DND-41 (cell line): ENCODE measurements at places on chromosomes 16 and 17.

DNA sequence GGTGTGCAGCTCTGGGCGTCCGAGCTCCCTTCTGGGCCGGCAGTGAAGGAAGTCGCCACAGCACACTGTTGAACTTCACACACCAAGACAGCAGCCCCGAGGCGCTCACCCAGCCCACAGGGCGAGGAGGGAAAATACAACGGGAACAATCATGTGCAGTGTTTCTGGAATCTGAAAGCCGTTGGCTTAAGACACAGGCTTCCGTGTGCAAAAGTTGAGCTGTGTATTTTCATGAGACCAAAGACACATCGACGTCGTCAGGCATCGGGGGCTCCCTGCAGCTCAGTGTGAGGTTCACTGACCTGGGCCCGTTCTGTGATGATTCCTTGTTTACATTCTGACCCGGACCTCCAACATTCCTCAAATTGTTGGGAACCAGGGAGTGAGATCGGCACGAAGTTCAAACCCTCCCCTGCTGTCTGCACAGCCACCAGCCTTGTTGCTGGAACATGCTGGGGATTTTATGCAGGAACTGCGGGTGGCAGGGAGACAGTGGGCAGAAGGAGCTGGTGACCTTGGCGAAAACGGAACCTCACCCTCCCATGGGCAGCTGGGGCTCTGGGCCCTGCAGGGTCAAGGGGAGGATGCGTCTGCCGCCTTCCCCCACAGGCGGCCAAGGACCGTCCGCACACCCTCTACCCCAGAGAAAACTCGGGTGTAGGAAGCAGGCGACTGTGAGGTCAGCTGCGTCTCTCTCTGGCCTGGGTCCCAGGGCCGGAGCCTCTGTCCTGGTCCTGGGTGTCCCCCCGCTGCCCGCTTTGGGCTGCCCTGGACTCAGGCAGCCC is 72.2 kb downstream of the METRNL start:
- no peak for DNase-seq

DNA sequence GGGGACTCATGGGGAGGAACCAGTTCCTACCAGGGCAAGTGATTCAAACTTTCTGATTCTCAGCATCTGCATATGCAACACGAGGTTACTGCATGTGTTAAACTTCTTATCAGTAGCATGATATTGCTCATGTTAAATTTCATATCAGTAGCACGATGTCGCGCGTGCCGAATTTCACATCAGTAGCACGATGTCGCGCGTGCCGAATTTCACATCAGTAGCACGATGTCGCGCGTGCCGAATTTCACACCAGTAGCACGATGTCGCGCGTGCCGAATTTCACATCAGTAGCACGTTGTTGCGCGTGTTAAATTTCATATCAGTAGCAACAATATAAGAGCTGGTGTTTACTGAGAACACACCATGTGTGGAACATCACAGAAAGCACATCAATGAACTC is 221.6 kb downstream of the GSG1L start:
- DNase-seq: no peak

- DNase-seq: peak; percentile 55
Measured at GRCh38 chr17:419073-419735, 66.6 kb upstream of the RPH3AL start.

GRCh38 chr16:24541233-24541933 is 2.0 kb downstream of the RBBP6 start:
- DNase-seq: no peak

GRCh38 chr16:86367291-86368072 is 142.8 kb upstream of the FOXF1 start:
- no peak for DNase-seq

DNA sequence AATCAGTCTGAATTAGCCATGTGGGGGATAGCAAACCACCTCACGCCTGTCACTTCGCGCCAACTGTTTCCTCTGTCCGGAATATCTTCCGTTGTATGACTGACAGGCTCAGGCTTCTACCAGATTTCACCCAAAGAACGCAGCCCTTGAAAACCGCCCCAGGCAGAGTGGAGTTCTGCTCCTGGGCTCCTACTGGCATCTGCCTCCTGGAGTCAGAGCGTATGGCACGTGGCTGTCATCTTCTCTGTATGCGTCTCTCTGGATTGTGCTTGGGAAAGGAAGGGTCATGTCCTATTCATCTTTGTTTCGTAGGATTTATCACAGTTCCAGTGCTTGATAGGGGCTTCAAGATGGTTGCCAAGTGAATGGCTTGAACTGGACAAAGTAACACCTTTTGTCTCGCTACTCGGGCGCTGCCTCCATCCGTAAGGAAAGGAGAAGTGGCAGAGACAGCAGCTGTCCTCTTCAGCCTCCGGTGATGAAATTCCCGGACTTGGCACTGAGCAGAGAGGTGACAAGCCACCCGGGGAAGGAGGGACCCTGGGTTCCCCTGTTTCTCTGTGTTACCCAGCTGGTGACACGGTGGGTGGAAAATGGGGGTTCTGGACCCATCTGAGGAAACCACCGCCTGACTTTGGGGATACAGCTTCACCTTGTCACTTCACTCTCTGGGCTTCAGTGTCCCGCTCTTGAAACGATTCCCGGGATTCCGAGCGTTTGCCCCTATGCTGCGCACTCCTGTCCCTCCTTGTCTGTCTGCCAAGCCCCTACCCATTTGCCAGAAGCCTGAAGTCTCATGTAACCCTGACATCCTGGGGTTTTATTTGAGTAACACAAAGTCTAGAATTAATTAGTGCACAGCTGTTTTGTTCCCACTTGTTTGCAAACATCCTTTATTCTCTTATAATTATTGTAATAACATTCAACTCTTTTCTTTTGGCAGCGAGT is 13.9 kb downstream of the KIAA0513 start:
- no peak for DNase-seq

GRCh38 chr16:67528870-67529581 is 397 bp downstream of the RIPOR1 start:
- DNase-seq: peak; percentile 45

- DNase-seq: peak; percentile 46
Measured at GRCh38 chr16:79047337-79047736, 553.2 kb downstream of the MAF start.

DNA sequence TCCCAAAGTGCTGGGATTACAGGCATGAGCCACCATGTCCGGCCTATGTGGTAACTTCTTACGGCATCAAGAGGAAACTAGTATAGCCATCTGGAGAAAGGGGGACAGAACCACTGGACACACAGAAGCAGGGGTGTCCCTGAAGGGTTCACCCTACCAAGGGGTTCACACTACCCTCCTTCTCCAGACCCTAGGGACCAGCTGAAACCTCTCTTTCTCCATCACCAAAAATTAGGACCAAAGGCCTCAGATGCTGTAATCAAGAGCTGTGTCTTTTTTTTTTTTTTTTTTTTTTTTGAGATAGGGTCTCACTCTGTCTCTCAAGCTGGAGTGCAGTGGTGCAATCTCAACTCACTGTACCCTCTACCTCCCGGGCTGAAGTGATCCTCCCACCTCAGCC is 33.2 kb downstream of the ZFHX3 start:
- DNase-seq: no peak

DNA sequence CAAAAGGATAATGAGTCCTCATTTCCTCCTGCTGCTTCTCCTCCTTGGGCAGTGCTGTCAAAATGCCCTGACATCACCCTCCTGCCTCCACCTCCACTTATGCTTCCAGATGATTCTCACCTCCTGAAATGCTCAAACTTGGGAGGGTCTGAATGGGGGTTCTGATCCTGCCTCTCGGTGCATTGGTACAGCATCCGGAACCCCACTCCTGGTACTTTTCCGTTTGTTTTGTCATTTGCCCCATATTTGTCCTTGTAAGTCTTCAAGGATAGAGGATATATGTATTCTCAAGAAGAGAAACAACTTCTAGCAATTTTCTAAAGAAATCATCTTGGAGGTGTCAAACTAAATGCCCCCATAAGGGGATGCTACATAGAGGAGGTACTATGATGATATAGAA is 148.3 kb downstream of the SHISA9 start:
- DNase-seq: no peak

GRCh38 chr16:88927010-88927409 is 50.0 kb downstream of the CBFA2T3 start:
- no peak for DNase-seq

DNA sequence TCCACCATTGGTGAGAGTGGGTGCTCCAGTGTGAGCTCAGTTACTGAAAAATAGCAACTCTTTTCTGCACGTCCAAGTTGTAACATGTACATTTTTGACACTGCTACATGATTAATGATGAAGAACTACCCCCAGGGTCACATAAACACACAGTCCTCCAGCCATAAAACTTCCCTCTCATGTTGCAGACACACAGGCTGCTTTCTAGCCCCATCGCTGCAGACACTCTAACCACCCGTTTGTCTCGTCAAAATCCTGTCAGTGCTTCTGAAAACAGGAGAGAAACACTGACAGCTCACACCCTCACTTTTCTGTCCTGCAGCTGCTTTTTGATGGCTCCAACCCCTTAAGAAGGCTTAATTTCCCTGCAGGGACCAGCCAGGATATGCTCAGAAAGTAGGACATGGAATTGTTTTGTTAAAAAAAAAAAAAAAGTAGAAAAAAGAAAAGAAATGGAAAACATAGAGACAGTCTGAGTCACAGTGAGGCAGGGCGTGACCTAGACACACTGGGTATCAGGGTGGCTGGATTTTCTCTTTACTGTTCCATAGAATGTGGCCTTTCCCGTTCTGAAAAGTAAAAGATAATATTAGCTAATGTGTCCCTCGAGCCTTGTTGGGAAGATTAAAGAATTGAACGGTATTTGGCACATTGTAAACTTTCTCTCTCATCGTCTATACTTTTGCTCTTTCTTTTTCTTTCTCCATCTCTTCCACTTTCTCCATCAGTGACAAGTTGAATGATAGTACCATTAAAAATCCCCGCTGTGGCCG is 20.7 kb upstream of the CCL5 start:
- DNase-seq: no peak

DNA sequence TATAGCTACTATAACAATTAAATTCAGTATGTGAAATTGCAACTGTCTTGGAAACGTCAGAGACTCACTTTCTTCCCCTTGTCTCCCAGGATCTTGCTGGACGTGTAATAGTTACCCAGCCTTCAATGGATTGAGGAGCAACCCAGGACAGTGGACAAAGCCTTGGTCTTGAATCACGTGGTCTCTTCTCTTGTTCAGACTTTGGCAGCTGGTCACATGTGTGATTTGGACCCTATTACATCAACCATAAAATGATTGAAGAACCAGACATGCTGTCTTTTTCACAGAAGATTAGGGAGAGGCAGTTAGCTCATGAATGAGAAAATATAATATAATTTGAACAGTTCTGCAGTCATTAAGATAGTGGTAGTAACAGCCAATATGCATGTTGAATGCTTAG is 1085.5 kb upstream of the RBFOX1 start:
- DNase-seq: no peak

DNA sequence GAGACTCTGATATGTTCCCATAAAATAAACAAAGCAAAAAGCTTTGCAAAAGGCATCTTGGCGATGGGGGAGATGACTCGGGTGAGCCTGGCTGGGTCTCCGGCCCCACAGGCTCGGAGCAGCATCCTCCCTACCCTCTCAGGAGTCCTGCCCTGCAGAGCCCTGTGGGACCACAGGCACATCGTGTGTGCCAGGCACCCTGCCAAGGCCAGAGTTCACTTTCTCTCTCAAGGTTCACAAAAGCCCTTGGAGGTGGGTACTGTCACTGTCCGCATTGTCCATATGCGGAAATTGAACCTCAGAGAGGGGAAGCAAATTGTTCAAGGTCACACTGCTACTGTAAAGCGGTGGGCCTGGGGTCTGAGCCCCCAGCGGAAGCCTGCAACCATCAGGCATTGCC is 48.5 kb downstream of the CRISPLD2 start:
- DNase-seq: no peak

DNA sequence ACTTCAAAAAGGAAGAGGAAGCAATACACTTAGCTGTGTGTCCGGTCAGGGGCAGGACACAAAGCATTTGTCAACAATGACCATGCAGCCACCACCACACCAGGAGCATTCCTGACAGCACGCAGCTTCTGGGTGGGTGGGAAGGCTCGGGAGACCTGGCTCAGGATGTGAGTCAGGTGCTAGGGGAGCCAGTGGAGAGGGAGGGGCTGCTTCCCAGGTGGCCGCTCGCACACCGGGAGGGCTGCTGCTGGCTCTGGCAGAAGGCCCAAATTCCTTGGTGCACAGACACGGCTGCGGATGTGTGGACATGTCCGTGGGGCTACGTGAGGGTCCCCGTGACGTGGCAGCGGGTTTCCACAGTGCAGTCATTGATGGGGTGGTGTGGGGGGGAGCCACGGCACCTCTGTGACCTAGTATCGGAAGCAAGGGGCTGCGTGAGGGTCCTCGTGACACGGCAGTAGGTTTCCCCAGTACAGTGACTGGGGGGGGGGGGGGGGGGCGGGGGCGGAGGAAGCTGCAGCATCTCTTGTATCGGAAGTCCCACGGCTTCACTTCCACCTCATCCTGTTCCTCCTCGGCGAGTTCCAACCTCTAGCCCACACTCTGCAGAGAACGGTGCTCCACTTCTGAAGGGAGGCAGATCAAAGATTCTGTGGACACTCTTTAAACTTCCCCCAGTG is 112.8 kb downstream of the ZNF778 start:
- DNase-seq: peak; percentile 40

DNA sequence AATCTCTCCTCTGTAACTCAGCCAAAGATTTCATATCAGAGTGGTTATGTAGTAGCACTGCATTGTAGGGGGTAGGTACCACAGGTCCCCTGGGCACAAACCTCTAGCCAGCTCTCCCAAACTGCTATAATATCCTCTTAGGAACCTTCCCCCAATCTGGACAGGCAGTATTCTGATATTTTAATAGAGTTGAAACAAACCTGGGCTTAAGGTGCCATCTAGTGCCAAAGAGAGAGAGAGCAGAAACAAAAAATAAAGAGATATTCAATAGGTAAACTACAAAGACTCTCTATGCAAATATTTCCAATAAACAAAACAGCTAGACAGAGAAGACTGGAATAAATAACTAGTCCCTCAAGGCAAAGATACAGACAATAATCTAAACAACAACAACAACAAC is 1070.0 kb downstream of the CDH11 start:
- DNase-seq: no peak

DNA sequence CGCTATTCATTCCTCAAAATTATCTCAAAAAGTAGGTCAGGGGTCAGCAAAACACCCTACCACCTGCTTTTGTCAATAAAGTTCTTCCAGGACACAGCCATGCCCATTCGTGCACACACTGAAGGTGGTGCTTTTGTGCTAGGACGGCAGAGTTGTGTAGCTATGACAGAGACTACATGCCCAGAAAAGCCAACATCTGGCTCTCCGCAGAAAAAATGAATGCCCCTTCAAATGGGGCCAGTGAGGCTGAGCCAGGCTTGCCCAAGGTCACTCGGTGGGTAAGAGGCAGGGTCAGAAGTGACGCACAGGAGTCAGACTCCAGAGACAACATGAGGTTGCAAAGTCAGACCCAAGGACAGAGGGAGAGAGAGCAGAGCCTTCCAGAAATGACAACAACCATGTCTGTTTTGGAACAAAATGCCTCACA is 200.1 kb downstream of the XYLT1 start:
- no peak for DNase-seq

- peak; percentile 66 for DNase-seq
Measured at GRCh38 chr16:53055541-53056391, 975 bp downstream of the CHD9 start.

DNA sequence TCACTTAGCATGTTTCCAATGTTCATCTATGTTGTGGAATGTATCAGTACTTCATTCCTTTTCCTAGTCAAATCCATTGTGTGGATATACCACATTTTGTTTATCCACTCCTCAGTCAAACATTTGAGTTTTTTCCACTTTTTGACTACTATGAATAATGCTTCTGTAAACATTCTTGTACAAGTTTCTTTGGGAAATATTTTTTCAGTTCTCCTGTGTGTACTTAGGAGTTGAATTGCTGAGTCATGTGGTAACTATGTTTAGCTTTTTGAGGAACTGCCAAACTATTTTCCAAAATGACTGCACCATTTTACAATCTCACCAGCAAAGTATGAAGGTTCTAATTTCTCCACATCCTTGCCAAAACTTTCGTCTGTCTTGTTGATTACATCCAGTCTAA is 223.7 kb upstream of the AXIN2 start:
- DNase-seq: no peak
